ENCODE measurements at places on chromosomes 4 and X.

GRCh38 chrX:71487814-71488213 is 45.1 kb upstream of the OGT start:
- no peak for DNase-seq

DNA sequence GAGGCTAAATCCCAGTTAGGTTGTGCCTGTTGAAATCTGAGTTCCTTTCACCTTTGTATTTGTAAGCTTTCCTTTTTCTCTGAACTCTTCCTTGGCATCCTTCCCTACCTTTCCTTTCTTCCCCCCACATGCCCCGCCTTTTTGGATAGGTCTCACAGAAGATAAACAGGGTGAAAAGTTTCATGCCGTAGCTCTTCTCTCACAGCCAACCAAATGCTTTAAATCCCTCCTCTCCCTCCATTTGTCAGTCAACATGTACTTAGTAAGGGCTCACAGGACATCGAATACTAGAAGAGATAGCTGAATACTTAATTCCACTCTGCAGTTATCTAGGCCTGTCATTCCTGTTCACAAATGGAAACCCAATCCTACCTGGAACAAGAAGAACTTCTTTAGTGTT is 107.1 kb upstream of the BMPR1B start:
- no peak for DNase-seq

- DNase-seq: no peak
Observed at GRCh38 chrX:46200413-46200812, 344.8 kb downstream of the ZNF674 start.

DNA sequence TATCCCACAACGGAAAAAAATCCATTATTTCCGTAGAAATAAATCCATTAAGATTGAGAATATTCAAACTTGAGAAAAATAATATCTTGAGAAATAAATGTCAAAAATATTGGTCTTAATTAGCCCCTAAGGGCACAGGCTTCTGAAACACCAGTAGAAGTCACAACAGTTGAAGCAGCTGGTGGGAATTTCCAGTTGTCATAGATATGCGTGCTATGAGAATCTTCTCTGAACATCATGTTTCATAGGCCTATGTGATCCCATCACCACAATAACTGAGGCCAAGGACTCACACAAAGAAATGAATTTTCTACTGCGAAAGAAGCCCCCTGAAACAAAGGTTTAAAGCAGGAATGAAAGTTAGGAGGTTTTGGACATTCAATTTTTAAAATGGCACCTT is 292.0 kb downstream of the DTHD1 start:
- DNase-seq: no peak

All from HFFc6 (cell line).